ENCODE measurements at places on chromosomes 6 and 20.

DNA sequence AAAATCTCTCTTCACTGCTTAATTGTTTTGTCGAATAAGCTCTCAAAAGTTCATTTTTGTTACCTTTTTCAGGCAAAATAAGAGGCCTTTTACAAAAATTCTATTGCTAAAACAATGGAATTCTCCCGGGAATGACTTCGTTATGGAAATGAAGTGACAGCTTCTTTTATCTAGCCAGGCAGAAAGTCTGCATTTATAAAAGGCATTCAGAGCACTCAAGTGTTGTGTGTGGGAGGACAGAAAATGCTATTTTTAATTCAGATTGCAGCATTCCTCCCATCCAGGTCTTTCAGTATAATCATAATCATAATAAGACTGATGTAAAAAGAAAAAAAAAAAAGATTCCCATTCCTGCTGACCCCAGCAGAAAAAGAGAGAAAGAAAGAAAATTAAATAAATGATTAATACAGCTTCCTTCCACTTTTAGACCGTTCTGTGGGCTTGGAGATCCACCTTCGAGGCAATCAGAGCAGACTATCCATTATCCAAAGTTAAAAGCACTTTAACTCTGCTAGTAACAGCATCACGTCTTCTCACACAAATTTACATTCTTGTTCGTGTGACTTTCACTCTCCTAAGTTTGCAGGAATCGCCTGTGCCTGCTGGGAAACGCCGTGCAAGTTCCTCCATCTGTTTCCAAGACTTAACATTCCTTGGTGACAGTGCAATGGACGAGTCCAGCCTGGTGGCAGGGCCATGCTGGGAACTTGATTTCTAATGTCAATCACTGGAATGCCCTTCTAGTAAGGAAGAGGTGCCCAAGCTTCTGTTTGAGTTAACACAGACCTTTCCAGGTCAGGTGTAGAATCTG is 258.8 kb downstream of the GMPR start:
- DNase-seq = no peak

DNA sequence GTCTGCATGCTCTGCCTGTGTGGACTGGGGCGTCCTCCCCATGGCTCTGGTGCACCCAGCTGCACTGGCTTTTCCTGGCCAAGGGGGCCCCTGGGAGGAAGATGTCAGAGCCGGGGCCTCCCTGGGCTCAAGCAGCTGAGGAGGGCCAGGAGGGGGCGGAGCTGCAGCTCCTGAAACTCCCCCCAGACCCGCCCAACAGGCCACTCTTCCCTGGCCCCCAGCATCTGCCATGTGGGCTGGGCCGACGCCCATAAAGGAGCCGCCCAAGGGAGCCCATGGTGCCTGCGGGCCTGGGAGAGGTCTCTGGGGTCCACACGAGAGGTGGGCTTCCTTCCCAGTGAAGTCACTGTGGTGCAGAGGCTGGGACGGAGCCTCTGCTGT is 4.0 kb downstream of the RBBP8NL start:
- no peak for DNase-seq

GRCh38 chr6:108797951-108798669 is 50.1 kb upstream of the ARMC2 start:
- DNase-seq = no peak

GRCh38 chr20:25008388-25009217 is 16.1 kb upstream of the APMAP start:
- no peak for DNase-seq

GRCh38 chr6:24522228-24523176 is 27.7 kb downstream of the ALDH5A1 start:
- no peak for DNase-seq

DNA sequence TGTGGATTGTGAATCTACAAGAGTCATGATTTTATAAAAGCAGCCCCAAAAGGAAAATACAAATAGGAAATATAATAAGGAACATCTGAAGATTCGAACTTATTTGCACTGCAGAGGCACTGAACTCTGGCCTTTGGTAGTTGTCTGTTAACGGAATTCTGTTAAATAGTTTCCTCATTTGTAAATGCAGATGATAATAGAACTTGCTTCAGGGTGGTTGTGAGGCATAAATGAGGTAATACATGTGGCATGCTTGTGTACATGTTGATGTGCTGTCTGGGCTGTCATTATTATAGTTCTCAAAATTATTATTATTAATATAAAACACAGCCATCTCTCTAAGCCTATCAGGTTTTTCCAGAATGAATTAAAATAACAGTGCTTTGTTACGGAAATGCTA is 302.0 kb downstream of the NRN1 start:
- DNase-seq = no peak

- no peak for DNase-seq
Observed at GRCh38 chr6:45300736-45301135, 27.4 kb upstream of the RUNX2 start.

DNA sequence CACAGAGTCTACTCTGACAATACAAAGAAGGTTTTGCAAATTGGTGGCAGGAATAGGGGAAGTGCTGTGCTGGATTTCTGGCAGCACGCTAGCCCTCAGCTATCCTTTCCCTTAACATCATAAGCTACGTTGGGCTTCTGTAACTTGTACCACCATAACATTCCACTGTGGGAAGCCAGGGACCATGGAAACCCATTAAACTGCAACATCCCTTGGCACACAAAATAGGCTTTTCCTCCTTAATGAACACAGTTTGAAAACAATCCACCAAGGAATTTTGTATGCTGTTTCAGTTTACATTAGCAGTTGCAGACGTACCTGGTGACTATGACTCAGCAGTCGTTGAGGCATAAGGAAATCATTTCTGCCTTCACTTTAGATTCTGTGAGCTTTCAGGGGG is 203.9 kb upstream of the RAB32 start:
- no peak for DNase-seq

- no peak for DNase-seq
Observed at GRCh38 chr6:21312118-21312517, 281.4 kb upstream of the SOX4 start.

DNA sequence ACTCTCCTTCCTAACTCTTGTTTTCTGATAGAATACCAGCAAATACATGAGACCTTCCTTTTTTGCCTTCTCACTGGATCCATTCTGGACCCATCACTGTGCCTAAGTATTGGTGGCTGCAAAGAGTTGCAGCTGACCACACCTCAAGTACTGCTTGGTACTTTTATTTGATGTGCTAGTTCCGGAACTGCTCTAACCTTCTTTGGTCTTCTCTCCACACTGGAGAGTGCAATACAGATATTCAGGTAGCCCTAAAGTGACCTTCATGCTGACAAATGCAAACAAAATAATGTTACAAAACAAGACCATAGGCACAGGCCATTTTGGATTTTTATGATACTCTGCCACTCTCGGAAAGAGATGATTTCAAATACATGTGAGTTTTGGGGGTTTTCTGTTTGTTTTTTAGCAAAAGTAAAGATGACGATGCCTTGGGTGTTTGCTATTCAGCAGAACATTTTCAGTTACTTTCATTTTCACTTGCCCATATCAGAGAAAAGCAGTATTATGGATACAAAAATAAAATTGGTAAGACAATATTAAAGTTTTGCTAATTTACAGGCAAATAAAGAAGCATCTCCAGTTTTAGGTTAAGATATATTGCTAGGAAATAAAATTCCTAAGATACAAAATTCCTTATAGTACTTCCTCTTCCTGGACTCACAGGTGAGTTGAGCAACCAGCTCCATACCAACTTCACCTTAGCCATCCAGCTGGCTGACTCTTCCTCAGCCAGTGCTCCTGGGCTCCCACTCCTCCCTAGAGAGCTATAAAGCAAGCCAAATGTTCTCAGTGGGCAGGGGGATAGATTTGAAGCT is 42.0 kb downstream of the PTPRK start:
- DNase-seq = no peak

DNA sequence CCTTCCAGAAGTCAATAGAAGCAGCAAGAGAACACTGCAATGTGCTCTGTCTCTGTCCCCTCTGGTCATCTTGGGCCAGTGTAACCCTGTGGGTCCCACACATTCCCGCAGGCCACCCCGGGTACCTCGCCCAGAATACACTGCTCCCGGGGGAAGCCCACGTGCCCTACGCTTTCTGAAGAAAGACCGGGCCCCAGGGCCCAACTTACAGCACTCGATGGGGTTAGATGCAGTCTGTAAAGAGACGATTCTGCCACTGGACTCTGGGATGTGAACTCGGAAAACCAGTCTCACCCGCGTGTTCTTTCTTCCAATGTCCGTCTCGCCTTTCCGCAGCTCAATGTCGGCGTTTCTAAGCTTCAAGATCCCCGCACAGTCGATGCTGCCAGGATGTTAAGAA is 68.7 kb downstream of the NFATC2 start:
- DNase-seq = no peak

- no peak for DNase-seq
Observed at GRCh38 chr6:56618050-56618449, 24.6 kb downstream of the DST start.

DNA sequence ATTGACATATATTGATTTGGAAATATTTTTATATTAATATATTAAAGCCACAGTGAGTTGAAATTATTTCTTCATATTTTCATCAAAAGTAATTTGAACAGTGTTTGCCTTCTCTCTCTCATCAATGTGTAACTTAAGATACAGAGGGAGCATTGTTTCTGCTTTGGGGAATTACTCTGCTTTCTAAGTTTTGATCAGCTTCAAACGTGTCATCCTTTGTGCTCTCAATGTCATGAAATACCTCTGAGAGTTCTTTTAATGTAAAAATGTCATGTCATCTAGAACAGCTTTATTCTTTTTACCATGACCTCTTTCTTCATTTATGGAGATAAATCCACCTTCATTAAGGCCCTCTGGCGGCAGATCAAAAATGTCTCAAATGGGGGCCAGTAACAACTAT is 259.4 kb upstream of the STXBP5 start:
- no peak for DNase-seq

DNA sequence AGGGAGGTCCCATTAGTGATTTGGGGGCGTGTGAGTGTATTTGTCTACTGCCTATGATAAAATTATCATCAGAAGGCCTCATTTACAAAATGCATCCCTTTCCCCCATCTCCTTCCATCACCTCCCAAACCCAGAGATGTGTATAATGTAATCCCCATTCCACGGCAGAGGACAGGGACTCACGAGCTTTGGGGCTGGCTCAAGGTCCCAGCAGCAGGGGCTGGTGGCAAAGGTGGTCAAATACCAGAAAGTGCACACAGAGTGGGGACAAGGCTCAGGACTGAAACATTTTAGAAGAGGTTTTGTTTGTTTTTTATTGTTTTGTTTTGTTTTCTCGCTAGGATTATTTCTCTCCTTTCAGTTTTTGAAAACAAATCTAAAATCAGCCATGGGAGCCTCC is 68.5 kb upstream of the TOP1 start:
- no peak for DNase-seq

DNA sequence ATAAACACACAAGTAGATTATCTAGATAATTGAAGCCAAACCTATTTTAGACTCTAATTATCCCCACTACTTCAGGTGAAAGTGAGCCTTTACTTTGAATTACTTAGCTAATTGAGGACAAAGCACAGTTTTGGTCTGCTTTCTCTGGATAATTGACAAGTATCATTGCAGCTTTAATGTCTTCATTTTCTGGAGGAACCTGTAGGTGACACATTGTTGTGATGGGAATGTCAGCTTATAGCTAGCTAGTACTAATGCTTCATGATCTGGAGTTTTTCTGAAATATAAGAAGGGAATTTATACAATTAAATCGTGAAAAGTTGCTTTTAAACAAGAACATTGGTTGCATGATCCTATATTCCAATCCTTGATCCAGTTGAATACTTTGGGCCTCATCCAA is 319.3 kb upstream of the CITED2 start:
- DNase-seq = no peak

DNA sequence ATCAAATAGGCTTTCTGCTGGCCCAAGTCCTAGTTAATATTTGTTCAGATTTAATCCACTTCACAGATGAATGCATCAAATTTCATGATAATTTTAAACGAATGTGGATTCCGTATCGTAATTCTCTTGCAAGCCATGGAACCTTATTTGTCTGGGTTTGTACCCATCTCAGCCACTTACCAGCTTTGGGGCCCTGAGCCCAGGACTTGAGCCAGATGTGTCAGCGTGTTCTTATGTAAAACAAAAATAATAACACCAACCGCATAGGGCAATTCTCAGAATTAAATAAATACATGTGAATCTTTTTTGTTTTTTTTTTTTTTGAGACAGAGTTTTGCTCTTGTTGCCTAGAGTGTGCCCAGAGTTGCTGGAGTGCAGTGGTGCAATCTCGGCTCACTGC is 282.5 kb upstream of the PLCB4 start:
- no peak for DNase-seq

GRCh38 chr6:166624275-166624674 is 2.8 kb downstream of the RPS6KA2 start:
- DNase-seq = no peak

- DNase-seq = no peak
Observed at GRCh38 chr20:32033316-32033715, 18.7 kb upstream of the HCK start.

DNA sequence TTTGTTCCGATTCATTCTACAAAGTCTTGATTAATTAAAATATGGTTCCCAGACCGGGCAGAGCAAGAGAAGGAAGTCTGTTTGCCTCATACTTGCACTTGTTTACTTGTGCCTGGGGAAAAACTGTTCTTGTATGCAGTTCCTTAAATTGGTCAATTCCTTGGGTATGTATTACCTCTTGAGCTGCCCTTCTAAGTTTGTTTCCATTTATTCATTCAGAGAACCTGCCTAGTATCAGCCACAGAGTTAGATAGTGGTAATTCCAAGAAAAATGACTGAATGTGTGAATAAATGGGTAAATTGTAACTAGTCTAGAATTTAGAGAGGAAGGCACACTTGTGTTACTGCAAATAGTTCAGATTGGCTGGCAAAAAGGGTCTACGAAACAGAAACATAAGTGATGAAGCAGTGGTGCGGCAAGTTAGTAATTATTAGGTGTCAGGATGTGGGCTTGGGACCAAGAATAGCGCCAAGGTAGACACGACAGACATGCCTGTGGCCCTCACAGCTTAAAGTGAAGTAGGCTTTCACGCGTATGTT is 525 bp upstream of the MAK start:
- no peak for DNase-seq

DNA sequence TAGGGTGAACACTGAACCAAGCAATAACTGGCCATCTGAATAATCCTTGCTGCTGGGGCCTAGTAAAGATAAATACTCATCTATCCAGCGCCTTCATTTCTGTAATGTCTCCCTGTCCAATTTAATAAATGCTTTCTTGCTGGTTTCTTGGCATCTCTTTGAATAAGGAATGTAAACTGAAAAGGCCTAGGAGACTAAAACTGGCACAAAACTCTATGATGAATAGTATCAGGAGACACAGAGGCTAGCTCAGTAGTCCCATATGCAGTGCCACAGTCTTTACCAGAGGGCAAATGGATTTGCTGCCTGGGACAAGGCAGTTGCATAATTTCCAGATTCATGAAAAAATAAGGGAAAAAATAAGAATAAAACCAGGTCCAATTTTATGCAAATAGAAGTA is 324.4 kb downstream of the CENPW start:
- no peak for DNase-seq

GRCh38 chr20:50980851-50981713 is 22.5 kb downstream of the MOCS3 start:
- DNase-seq = no peak

Measured in amygdala (tissue), 56 donors.